ENCODE measurements at places on chromosomes 16 and 17.

- DNase-seq = no peak
Observed at GRCh38 chr17:1413281-1413791, 13.3 kb upstream of the YWHAE start.

GRCh38 chr17:79915850-79916430 is 76.7 kb upstream of the CBX4 start:
- no peak for DNase-seq

GRCh38 chr16:85193876-85194275 is 81.6 kb upstream of the CIBAR2 start:
- DNase-seq = no peak

DNA sequence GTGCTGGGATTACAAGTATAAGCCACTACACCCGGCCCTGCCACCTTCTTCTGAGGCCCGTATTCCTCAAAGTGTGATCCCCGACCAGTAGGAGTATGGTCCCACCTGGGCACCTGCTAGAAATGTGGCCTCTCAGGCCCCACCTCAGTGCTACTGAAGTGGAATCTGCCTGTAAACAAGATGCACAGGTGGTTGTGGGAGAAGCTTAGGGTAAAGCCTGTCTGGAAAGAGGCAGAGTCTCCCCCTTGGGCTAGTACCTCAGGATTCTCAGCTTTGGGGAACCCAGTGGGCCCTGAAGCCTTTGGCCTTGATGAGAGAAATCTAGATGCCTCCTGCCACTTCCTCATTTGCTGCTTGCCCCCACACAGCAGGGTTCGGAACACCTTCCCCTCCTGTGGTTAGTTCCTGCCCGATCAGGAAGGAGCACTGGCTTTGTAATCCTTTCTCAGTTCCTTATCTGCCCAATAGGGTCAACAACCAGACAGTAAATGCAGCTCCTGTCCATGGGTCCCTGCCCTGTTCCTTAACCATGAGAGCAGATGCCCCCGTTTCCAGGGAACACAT is 25.2 kb downstream of the TK2 start:
- DNase-seq = peak; percentile 80

- no peak for DNase-seq
Observed at GRCh38 chr17:76382803-76383545, 1.4 kb upstream of the SPHK1 start.

DNA sequence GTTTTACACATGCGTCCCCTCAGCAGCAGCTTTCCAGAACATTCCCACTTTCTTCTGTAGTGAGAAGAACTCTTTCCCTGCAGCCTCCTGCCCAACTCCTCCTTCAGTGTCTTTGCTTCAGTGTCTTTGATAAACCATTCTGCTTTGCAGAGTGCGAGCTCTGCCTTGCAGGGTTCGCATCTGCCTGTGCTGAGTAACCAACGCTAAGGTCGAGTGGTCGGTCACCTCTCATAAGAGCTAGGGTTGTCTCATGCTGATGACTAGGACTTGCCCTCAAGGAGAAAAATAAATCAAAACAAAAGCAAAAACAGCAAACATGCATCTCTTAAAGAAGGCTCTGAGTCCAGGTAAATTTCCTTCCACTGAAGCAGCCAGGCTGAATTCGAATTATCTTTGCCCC is 22.7 kb downstream of the MAPT start:
- no peak for DNase-seq

- DNase-seq = no peak
Observed at GRCh38 chr17:82094931-82095776, 2.9 kb downstream of the FASN start.

- no peak for DNase-seq
Observed at GRCh38 chr16:30699615-30700099, 686 bp downstream of the SRCAP start.

DNA sequence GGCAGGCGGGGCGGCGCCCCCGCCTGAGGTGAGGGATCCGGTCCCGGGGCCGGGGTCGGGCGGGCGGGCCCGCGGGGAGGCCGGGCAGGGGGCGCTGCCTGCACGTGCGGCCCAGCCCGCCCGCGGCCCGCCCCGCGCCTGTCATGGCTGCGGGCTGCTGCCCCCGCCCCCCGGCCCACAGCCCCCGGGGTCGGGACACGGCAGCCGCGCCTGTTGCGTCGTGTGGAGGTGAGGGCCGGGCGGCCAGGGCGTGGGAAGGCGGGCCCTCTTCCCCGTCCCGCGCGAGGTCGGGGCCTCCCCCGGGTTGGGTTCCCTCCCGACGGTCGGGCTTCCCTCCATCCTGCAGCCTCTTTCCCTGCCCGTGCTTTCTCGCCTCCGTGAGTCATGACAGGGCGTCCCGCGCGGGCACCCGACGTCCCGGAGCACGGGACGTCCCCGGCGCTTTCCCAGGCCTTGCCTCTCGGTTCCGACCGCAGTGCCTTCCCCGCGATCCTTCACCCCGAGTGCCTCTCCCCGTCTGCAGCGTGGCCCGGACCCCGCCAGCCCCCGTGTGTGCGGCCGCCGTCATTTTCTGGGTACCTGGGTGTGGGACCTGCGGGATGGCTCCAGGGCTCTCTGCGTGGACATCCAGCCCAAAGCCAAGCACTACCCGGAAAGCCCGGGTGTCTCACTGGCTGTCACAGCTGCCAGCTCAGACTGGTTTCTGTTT is 76.7 kb downstream of the CHD9 start:
- DNase-seq = no peak

GRCh38 chr16:1572673-1573072 is 39.2 kb downstream of the IFT140 start:
- no peak for DNase-seq

GRCh38 chr17:5380491-5381135 is 38.8 kb downstream of the NUP88 start:
- DNase-seq = no peak

- no peak for DNase-seq
Observed at GRCh38 chr17:52128721-52129120, 29.8 kb downstream of the CA10 start.

GRCh38 chr17:8799570-8800212 is 526 bp upstream of the MFSD6L start:
- DNase-seq = peak; percentile 69

GRCh38 chr16:1908184-1908583 is 10.0 kb downstream of the HS3ST6 start:
- DNase-seq = no peak

DNA sequence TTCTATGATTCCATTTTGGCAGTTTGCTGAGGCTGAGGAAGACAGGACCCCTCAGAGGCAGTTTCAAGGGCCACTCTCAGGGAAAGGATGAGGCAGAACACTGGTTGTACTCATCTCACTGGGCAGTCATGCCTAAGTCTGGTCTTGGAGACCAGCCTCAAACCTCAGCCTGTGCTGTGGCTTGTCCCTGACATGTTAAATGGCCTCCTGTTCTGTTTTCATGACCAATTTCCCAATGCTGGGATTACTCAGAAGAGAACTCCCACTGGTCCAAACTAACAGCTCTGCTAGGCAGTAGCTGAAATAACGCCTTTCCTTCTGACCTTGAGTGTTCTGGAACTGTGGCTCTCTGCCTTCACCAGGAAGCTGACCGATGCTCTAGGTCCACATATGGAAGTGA is 8.4 kb upstream of the SPDYE4 start:
- no peak for DNase-seq

GRCh38 chr16:85819771-85820170 is 20.3 kb downstream of the COX4I1 start:
- DNase-seq = no peak

GRCh38 chr16:65775829-65776228 is 590.7 kb upstream of the CDH5 start:
- DNase-seq = no peak

DNA sequence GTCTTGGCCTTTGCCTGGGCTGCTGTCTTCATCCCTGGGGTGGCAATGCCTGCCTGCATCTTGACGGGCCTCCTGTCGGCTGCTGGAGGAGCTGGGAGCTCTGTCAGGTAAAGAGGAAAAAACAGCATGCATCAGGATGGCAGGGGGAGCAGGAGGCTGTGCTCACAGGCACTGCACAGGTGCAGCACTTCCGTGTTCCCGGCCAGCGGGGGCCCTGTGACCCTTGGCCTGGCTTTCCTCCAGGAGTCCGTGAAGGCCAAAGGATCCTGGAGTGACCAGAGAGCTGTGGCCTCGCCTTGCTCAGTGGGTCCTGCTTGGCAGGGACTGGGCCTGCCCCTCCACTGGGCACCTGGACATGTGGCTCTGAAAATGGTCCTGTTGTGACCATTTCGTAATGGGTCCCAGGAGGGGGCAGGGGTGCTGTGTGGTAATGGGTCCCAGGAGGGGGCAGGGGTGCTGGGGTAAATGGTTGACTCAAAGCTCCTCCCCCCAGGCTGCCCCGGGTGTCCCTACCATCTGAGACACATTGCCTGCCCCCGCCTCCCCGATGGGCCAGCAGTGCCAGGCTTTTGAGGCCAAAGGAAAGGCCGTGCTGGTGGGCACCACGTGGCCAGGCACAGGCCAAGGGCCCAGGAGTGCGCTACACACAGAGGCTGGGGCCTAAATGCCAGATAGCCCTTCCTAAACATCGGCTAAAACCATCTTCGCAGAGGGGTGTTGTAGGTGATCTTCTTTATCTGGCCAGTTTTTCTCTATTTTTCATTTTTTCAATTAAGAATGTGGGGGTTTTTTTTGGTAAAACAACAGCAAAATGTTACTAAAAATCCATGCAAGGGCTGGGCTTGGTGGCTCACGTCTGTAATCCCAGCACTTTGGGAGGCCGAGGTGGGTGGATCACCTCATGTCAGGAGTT is 4.0 kb upstream of the FASN start:
- DNase-seq = no peak

DNA sequence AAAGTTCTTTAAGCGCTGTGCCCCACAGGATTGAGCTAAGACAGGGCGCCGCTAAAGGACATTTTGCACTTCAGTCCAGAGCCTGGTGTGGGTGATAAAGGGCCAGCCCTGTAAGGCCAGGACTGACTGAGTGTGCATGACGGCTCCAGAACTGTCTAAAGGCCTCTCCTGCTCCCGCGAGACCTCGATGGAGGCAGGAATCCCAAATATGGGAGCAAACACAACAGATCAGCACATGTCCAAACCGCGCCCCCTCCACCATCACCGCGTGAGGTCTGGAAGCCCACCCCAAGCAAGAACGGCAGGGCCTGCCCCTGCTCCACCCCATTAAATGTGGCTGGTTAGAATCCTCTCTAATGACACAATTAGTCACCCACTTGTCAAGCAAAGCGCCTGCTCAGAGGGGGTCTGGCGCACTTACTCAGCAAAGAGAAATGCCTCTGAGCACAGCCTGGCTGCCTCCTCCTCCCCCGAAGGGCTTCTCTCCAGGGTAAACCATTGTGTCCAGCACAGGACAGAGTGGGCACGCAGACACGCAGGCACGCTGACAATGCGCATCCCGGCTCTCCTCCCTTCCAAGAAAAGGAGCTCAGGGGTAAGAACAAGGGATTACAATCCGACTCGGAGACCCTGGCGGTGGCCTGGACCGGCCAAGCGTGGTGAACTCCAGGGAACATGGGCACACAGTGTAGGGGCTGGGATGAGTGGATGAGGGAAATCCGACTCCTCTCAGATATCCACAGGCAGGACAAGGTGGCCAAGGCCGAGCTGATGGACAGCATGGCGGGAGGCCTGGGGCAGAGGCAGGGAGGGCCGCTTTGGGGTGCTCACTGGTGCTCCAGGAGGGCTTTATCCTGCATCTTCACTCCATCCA is 1.5 kb downstream of the MXRA7 start:
- no peak for DNase-seq

GRCh38 chr17:46765453-46765852 is 53.0 kb downstream of the WNT3 start:
- DNase-seq = no peak

DNA sequence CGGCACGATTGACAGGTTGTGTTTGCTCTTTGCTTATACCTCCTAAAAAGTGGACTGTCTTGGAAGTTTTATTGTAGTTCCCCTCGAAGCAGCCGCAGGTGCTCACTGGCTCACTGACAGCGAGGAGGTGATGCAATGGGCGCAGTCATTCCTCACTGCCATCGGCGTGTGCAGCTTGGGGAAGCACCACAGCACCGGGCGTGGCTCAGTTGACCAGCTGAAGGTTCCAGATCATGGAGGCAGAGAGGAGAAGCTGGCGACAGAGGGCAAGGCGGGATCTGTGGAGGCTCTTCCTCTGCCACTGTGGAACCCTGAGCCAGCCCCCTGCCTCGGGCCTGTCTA is 72.1 kb upstream of the TNRC6C start:
- DNase-seq = no peak
